ENCODE measurements at places on chromosomes 2 and 18.
A peak's percentile ranks its signal among the peaks of the same experiment; 100 is the strongest.

GRCh38 chr2:215979620-215980019, 33.7 kb downstream of the MREG start:
- DNase-seq = peak; percentile 72

- DNase-seq = no peak
Observed at GRCh38 chr2:144512891-144513351, 7.0 kb downstream of the ZEB2 start.

DNA sequence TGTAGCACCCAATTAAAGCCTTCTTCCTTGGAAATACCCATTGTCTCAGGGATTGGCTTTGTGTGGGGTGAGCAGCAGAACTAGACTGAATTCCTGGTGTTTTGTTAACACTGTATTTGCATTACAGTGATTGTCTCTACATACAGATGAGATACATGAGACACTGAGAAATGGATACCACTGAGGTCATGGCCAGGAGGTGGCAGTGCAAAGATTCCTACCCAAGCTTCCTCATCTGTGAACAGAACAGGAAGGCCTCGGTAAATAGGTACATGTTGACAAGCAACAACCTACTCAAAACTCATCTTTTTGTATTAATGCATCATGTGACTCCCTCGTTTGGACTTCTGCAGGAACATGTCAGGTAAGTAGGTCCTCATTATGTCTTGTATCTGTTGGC, 445.8 kb upstream of the RGPD4 start:
- DNase-seq = no peak

- DNase-seq = no peak
Observed at GRCh38 chr18:71849407-71849806, 694.7 kb downstream of the CBLN2 start.

DNA sequence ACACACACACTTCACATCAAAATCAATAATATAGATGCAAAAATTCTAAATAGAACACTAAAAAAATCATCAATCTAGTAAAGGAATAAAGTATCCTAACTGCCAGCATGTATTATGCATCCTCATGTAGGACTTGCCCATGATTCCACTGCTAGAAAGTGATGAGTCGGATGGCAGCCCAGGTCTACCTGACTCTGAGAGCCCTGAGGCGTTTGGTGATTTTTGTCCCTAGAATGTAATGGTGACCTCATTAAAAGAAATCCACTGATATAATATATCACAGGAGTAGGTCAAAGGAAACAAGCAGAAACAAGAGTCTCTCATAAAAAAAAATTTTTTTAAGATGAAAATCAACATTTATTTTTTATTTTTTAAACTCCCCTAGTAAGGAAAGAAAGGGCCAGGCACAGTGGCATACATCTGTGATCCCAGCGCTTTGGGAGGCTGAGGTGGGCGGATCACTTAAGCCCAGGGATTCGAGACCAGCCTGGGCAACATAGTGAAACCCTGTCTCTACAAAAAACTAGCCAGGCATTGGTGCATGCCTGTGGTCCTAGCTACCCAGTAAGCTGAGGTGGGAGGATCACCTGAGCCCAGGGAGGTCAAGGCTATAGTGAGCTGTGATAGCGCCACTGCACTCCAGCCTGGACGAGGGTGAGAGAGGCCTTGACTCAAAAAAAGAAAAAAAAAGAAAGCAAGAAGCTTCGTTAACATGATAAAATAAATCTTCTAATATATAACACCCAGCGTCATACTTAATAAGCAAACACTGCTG, 24.4 kb upstream of the ACTG2 start:
- DNase-seq = no peak

GRCh38 chr2:224563537-224563936, 21.6 kb downstream of the CUL3 start:
- no peak for DNase-seq

GRCh38 chr2:196291873-196292800, 120.8 kb upstream of the STK17B start:
- peak; percentile 34 for DNase-seq

DNA sequence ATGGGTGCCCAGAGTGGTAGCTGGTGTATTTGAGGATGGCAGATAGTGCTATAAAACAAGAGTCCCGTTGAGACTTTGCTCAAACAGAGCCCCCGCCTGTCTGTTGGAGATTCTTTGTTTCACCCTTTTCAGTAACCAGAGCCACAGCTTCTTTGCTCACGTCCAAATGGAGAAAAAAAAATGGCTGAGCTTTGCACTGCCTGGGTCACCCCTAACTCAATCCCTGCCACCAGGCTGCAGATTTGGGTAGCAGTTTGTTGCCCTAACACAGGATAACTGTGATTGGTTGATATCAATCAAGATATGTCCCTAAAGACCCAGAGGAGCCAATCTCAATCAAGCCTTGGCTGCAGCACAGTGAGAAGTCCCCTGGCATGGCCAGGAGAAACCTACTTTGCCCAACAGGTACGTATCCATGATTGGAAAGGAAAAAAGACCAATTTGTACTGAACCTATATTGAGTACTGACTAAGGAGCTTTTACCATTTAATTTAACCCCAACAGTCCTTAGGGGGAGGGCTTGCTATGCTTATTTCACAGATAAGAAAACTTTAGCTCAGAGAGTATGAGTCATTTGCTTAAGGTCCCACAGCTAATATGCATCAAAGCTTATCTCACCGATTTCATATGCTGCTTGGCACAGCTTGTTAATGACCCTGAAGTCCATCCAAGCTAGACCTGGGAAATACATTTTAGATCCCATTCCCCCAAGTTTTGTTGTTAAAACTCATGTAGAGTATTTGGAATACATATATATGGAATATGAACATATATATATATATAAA, 72.0 kb upstream of the SH3BP4 start:
- no peak for DNase-seq

DNA sequence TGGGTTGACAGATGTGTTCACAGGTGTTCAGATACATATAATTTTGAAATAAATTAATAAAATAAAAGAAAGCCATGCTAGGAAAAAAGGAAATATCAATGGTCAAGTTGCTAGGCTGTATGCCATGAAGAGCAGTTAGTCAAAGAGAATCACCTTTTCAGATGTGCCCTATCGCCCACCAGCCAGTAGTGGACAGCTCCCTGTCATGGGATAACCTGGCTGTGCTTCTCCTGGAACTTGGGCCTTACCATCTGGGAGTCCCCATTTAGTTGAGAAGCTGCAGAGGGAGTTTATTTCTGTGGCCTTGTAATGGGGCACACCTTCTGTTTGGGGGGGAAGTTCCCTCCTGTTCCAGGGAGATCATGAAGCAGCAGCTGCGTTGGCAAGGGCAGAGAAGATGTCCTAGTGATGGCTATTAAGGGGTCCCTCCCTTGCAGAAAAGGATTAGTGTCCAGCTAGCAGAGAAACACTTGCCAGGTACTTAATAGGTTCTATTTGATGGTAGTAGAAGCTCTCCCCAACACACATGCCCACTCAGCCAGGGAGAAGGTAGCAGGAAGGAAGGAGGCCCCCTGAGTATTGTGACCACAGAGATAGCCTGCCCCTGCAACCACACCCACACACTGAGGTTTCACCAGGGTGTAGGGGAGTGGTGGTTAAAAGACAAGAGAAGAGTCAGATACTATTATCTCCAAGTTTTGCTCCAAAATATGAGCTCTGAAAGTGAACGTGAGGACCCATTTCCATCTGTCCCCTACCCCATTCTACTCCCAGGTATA, 117.7 kb downstream of the B3GNT2 start:
- DNase-seq = no peak

All from suppressor macrophage treated with lipopolysaccharide for 1 hour (primary cell).